ENCODE measurements at places on chromosomes 4 and X. TPM values are rescaled to one million over a fixed set of nuclear protein-coding genes. Genes with fewer than 3 reads are reported as not detected.

GRCh38 chr4:25448379-25449109 is 71.5 kb downstream of the ANAPC4 start:
- no peak for DNase-seq

- DNase-seq, result no peak
Observed at GRCh38 chr4:86927843-86928395, 6.9 kb upstream of the AFF1 start.

GRCh38 chrX:1734806-1735205 is 119.9 kb downstream of the ASMT start:
- DNase-seq, result no peak

AMTN gene
- 0.18 TPM for total RNA-seq

TMPRSS11A gene
- total RNA-seq, result not detected

DNA sequence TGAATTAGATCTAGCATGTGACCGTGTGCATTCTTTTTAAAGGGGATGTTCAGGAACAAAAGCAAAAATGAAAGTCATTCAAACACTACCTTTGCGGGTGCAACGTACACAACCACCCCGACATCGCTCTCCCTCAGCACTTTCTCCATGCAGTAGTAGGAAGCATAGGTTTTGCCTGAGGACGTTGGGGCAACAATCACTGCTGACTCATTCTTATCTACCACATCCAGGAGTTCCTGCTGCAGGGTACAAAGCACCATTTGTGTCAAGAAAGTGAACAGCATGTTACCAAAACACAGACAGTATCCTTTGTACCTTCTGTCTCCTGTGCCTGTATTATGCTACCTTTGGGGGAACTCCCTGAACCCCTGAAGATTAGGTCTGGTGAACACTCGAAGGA is 58.6 kb downstream of the DDX60L start:
- peak; percentile 89 for DNase-seq

DNA sequence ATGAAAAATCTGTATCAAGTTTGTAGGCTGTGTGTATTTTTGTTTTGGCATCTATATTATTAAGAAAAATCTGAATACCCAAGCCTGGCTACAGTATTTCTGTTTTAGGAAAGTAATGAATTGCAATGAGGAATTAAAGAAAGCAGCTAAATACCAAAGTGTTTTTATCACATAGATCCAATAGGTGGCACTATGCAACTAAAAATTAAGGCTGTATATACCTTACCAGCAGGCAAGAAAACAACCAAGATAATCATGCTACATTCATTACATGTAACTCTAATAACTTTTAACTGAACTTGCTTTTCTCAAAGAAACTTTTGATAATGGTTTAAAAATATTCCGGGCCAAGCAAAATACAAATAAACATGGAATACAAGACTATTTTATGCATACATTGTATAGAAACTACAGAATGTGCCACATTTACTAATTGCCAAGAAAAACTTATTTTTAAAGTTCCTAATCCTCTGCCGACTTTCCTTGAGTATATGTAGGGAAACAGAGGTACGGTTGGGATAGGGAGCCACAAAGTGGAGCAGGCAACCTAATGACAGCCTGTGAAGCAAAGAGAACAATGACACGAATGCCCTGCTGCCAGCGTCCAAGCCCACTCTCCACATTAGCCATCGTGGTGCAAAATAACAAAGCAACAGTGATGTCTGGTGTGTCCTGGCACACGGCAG is 63.7 kb downstream of the SEC24D start:
- DNase-seq, result no peak

DNA sequence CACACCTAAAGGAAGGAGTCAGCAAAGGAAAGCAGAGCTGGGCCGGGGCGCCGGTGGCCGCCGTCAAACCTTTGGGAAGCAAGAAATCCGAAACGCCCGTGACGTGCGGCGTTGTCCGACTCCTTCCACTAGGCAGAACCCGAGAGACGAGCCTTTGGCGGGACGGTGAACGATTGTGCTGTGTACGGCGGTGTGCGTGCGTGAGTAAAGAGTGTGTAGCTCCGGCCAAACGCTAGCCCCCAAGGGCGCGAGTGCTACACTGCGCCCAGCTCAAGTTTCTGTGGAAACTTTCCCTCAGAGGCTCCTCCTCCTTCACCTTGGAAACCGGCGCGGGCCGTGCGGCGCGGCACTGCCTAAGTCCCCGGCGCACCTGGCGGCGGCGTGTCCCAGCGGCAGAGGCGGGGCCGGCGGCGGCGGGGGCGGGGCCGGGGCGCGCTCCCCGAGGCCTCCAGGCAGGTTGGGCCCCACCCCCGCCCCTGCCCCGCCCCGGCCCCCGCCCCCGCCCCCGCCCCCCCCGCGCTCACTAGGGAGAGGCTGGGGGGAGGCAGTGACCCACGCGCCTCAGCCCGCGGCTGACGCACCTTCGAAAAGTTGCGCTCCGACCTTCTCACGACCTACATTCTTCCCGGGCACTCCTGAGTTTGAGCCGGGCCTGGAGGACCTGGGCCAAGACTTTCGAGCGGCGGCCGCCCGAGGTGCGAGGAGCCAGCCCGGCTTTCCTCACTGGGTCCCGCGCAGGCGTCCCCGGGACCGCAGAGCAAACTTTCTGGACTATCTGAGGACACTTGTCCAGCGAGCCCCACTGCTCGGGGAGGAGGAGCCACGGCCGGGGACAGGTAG is at the start of gene FHIP1A:
TSS of gene FHIP1A (plus strand) at position 547 of the 840 bp plus-strand sequence. CDS start 157,084 bp downstream, outside the sequence.
- no peak for DNase-seq

- no peak for DNase-seq
Observed at GRCh38 chr4:140944199-140944515, 188.0 kb upstream of the TBC1D9 start.

LRIT3 gene
- total RNA-seq, result not detected

MAGEE1 gene
- total RNA-seq, result 0.56 TPM

TRAPPC11 gene
- total RNA-seq, result 35.6 TPM

PFKFB1 gene
- total RNA-seq, result not detected

DNA sequence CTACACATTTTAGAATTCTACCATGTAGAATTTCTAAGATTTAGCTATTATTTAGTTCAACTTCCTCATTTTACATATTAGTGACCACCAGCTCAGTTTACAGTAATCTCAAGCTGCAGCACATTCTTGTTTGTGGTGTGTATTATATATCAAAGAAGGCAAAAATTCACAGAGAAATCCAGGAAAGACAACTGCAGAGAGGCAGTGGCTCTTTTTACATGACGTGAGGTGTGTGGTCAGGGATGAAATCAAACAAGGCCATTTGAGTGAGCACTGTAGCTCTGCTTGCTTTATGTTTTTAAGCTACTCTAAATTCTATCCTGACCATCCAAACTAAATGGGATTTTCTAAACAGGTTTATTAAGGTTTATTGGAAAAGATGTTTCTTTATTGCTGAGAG is 71.1 kb downstream of the COL25A1 start:
- no peak for DNase-seq

Data from pulmonary artery endothelial cell (primary cell).